ENCODE measurements at places on chromosomes 12 and 14.

DNA sequence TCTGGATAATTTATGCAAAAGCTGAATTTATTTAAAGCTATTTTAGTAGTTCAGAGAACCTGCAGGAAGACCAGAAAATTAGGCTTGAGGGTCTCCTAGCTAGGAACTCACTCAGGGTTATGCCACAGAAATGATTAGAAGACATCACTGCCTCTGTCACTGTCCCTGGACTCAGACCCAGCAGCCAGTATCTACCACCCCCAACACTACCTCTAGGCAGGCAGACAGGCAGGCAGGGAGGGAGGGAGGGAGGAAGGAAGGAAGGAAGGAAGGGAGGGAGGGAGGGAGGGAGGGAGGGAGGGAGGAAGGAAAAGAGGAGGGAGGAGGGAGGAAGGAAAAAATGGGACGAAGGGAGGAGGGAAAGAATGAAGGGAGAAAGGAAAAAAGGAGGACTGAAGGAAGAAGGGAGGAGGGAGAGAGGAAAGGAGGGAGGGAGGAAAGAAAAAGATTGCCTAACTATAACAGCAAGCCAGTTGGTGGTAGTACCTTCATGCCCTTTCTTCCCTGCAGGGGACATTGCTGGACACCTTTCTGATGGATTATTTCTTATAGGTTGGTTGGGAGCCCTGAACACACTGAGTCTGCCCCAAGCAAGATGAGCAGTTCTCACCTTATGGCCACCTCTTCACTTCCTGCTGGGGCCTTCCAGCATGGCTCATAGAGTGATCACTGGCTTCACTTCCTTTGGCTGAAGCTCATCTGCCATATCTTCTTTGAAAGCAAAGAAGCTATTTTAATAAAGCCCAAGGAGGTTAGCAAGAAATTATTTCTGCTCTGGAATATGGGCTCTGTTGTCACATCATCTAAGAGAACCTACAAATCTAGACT lies 49.7 kb downstream of the KICS2 start:
- DNase-seq: no peak

DNA sequence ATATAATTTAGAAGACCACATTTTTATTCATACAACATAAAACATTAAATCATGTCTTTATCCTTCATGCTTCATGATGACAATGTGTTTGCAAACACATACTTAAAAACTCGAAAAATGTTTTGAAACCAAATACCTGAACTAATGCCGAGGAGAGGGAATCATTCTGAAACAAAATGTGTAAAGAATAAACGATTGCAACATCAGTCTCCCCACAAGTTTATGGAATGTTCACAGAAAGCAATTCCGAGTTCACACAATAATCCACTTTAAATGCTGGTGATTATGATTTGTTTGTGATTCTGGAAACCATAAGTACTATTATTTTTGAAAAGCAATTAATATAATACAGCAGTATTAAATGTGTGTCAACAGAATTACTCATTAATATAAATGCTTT lies 84.5 kb upstream of the PDZRN4 start:
- DNase-seq: no peak

- no peak for DNase-seq
Observed at GRCh38 chr12:13128291-13128965, 25.0 kb upstream of the GSG1 start.

DNA sequence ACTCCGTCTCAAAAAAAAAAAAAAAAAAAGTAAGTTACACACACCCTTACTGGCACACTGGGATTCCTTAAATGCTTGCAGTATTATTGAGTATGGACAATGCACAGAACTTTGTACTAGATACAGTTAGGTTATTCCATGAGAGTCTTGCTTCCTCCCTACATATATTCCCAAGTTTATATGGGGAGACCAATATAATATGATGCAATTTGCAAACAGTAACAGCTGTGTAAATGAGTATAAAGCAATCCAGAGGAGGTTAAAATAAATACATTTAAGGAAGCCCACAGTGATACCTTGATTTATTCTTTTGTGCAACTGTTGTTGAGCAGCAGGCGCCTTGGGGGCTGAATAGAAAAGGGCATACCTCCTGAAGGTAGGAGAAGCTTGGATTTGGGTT lies 26.6 kb downstream of the RASSF3 start:
- DNase-seq: no peak

- no peak for DNase-seq
Observed at GRCh38 chr14:59252772-59253500, 64.5 kb downstream of the DAAM1 start.

DNA sequence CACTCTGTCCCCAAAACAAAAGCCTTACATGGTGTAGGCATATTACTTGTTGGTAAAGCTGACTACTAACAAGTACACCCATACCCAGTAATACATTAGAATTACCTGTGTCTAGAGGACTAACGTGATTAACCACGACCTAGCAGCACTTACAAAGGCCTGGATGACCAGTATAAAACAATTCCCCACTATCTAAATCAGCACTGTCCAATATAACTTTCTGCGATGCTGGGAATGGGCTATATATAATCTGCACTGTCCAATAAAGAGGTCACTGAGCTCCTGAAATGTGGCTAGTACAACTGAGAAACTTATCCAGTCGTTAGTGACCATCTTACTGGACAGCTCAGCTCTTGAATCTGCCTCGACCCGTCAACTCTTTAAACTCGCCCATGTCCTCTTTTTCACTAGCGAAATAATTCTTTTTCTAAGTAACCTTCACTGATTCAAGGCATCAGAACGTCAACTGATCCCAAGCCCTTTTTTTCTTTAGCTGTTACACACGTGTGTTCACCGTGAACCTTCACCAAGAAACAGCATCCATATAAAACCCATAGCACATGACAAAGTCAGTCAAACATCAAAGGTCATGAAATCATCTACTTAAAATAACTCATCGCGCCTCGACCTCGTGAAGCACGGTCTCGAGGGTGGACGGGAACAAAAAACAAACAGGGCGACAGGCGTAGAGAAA lies 905 bp upstream of the CIPC start:
- no peak for DNase-seq

- no peak for DNase-seq
Observed at GRCh38 chr12:9634177-9634803, 26.6 kb upstream of the KLRB1 start.

GRCh38 chr12:10372559-10372958 lies 17.3 kb downstream of the KLRK1 start:
- DNase-seq: no peak

All from GOT3 (cell line).